ENCODE measurements at places on chromosomes 4 and X.

- DNase-seq: no peak
These were observed 29.7 kb upstream of the IL9R start for GRCh38 chrX:155967653-155968325.

DNA sequence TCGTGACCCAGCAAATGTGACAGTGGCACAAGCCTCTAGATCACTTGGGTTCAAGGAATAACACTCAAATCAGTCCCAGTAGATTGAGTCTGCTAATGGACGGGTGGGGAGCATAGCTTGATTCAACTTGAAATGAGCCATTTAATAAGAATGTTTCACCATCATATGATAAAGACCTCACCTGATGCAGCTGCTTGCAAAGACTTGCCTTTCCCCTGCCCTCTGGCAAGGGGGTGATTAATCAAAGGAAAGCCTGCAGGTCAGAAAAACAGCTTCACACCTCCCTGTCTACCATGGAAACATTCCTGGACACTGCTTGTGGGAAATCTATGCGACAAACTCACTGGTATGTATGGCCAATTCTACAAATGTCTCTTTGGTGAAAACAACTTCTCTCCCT, 54.5 kb downstream of the CD99L2 start:
- DNase-seq: no peak

DNA sequence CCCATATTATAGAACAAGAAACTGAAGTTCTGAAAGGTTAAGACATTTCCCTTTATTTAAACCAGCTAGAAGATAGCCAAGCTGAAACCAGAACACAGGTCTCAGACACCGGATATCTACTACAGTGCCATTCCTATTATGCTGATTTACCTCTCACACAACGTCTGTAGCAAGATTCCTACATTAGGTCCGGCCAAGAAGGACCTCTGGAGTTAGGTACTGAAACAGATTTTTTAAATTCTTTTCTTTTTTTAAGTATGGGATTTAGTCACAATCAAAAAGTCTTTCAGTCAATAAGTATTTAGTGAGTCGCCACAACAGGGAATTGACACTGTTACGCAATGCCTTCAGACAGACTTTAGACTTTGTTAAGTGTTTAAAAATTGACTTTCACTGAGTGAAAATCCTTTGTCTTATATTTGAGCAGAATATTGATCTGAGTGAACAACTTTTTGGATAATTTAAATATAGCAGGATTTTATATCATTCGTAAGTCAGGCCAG, 26.5 kb upstream of the SPANXN4 start:
- no peak for DNase-seq

DNA sequence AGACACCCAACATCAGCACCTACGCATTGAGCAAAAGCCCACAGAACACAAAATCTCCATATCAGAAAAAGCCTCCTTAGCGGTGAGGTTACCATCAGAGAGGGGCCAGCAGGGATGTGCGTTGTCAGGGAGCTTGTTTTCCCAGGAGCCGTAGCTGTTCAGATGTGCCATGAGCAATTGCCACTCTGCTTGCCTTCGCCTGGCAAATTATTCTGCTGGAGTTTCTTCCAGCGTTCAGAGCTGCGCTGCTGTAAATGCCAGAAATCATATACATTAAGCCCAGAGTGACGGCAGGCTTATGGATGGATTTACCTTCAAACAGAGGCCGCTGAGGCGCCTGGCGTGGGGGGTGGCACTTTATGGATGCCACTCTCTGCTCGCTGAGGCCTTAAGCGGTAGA, 632.3 kb downstream of the BCOR start:
- DNase-seq: no peak

DNA sequence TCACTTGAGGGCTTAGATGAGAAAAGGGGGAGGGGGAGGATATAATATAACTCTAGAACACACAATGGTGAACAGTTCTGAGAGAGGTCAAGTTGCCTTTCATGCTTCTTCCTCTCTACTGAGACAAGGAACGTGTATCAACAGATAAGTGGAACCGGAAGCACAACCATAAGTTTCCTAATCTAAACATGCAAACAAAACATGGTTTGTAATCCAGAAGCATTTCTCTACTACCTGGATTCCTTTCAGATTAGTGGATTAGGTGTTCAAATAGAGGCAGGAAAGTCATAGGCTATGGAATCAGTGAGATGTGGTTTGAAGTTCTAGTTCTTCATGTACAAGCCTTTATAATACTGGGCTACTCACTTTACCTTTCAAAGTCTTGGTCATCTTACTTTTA, 460.6 kb downstream of the IDS start:
- no peak for DNase-seq

- no peak for DNase-seq
These were observed 64.1 kb upstream of the GPR78 start for GRCh38 chr4:8516061-8516573.

- no peak for DNase-seq
These were observed 163.9 kb downstream of the HS3ST1 start for GRCh38 chr4:11264841-11265240.

DNA sequence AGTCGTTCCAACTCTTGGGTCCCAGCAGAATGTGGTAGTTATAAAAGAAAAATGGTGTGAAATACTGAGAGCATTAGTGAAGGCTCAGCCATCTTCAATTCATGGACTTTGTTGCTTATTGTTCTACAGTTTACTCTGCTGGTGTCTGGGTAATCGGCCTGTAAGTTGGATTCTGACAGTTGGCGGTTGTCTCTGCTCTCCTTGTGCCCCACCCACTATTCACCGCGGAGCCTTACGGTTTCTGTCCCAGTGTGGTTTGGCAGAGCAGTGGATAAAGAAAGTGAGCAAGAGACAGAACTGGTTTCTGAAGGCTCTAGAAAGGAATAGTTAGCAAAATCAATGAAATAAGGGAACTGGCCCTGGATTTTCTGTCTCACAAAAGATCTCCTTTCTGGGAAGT, 9.1 kb downstream of the LONRF3 start:
- no peak for DNase-seq

GRCh38 chrX:19745077-19745476, 142.3 kb downstream of the SH3KBP1 start:
- no peak for DNase-seq

DNA sequence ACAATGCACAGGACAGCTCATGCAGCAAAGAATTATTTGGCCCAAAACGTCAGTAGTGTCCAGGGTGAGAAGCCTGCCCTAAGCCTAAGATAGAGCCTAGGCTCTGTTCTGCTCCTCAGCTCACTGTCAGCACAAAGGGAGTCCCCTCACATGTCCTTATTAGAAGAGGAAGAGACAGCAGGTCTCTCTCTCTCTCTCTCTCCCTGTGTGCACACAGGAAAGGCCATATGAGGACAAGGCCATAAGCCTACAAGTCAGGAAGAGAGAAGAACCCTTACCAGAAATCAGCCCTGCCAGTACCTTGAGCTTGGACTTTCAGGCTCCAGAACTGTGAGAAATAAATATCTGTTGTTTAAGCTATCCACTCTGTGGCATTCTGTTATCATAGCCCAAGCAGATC, 20.4 kb downstream of the FAM184B start:
- DNase-seq: no peak

DNA sequence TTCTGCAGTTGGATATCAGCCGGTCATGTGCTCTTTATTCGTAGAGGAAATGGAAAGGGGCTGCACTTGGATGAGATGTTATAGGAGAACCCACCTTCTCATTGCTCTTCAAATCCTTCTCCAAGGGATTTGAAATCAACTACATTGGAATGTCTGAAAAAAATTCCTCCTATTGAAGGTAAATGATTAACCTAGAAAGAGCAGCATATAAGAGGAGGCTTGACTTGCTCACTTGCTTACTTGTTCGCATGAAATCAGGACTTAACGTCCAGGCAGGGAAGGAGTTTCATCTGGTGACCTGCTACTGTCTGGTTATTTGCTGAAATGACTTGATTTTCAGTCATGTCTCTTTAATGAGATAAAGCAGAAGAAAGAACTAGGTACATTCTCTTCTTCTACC, 338.4 kb upstream of the NOCT start:
- DNase-seq: no peak

DNA sequence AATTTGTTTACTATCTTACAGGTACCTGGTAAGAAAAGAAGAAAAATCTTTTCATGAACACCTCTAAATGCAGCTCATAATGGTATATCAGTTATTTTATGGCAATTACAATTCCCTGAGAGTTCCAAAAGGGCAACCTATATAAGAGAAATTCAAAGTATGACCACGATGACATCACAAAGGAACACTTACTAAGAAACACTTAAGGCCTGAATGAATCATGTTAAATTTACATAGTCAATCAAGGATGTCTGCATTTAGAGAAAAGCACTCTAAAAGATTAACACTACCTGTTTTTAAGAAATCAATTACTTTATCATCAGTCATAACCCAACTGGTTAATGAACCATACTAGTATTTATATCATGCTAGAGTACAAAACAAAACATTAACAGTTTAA, 63.9 kb downstream of the LCORL start:
- DNase-seq: no peak

GRCh38 chrX:154733066-154733425, 17.8 kb downstream of the GAB3 start:
- DNase-seq: no peak

- no peak for DNase-seq
These were observed 10.0 kb upstream of the CHIC2 start for GRCh38 chr4:54074381-54074780.

DNA sequence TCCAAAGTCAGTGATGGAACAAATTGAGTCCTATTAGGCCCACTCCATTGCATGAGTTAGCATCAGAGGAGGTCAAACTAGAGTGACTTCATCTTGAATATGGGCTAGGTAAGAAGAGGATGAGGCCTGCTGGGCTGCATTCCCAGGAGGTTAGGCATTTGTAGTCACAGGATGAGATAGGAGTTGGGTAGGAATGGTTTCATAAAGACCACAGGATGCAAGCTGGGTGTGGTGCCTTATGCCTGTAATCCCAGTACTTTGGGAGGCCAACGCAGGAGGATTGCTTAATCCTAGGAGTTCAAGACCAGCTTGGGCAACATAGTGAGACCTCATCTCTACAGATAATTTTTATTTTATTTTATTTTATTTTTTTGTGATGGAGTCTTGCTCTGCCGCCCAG, 26.8 kb downstream of the PDGFRA start:
- DNase-seq: no peak

- DNase-seq: no peak
These were observed 23.4 kb upstream of the RHOH start for GRCh38 chr4:40173470-40173875.

GRCh38 chrX:118519411-118520215, 24.0 kb downstream of the DOCK11 start:
- DNase-seq: no peak

- DNase-seq: no peak
These were observed 41.2 kb downstream of the LAS1L start for GRCh38 chrX:65493431-65493830.

DNA sequence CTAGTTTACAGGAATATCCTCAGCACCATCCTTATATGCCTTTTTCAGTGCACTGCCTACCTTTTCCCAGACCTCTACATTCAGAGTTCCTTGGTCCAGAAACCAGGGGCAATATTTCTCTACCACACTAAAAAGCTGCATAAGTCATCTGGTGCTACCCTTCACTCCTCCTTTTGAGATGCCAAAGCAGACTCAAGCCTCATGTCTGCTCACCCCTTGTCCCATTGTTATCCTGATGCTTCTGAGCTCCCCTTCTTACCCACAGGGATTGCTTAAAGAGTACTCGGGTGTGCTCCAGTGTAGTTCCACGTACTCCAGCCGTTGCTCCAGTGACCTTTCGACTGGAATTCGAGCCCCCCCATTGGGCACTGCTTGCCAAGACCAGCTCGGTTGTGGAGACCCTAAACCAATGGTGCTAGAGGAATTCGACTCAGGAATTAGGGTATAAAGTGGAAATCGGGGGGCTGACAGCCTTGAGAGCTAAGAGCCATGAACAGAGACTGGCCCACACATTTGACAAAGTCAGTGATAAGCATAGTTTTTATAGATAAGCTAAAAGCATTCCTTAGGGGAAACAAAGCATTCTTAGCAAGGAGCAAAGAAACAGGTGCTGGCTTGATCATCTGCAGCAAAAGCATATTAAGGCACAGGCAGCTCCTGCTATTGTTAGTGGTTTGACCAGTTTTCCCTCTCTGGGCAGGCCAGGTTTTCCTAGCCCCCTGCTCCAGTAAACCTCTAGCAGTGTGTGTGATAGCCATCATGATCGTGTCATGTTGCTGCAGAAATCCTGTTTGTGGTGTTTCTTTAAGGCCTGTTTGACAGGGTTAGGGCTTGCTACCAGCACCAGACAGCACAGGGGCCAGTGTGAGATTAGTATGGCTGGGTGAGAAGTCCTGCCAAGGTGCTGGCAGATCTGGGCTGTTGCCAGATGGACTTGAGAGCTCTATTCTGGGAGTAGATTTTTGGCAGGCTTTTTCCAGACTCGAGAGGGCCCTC, 57.5 kb upstream of the WDR1 start:
- no peak for DNase-seq

GRCh38 chr4:30912098-30912714, 192.0 kb downstream of the PCDH7 start:
- DNase-seq: no peak

GRCh38 chr4:43048570-43048969, 156.1 kb downstream of the GRXCR1 start:
- no peak for DNase-seq

- no peak for DNase-seq
These were observed 64.9 kb upstream of the SOD3 start for GRCh38 chr4:24730256-24731001.

DNA sequence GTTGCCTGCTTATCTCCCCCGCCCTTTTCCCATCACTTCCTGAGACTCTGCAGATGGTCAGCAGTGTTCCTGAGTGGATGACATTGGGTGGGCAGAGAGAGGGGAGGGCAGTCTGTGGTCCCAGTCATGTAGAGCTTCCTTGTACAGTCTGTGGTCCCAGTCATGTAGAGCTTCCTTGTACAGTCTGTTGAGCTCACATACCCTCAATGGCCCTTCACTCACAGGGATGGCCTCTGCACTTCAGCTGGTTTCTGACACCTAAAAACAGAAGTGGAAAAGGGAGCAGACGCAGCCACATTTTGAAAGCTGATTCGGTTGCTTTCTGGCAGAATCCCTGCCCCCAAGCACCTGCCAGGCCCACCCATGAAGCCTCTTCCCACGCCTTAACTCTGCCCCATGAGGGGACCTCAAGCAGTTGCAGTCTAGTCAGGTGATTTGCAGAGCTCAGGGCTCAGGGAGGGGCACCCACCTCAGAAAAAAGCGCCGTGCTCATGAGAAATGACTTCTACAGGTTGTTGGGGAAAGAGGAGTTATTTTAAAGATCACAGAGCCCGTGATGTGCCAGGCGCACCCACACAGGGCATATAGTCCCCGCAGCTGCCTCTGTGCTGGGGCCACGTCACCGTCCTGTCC, 3.6 kb upstream of the TMEM271 start:
- DNase-seq: no peak

DNA sequence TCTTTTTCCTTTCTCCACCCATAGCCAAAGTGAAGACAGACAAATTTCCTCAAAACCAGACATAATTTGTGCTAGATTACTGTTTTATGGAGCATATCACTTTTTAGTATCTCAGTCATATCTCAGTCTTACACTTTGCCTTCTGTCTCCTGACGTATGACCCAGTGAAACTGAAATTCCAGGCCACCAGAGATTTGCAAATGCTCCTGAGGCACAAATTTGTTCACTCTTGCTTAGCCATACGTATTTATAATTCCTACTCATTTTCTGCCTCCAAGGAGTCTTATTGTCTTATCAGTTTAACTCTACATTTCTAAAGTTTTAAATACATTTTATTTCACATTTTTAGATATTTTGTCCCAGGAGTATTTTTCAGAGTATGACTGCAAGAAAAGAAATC, 10.0 kb downstream of the TMEM156 start:
- no peak for DNase-seq

GRCh38 chr4:14607578-14607977, 394.7 kb upstream of the CPEB2 start:
- no peak for DNase-seq
